ENCODE measurements at places on chromosomes 7 and 10.

GRCh38 chr10:22344249-22344648 lies 1.0 kb upstream of the SPAG6 start:
- no peak for DNase-seq

DNA sequence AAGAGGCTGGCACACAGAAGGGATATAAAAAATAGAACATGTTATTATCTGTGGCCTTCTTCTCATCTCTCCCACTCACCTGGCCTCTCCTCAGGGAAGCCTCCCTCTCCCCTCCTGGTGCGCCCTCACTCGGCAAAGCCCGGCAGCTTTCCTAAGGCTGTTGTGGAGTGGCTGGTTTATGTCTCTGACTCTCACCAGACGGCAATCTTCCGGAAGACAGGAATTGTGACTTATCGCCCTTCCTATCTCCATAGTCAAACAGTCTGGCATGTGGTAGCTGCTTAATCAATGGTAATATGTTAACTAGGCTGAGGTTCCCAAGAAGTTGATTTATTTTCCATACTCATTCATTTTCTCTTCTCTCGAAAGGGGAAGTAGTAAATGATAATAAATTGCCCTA lies 78.7 kb downstream of the ATXN7L1 start:
- no peak for DNase-seq

DNA sequence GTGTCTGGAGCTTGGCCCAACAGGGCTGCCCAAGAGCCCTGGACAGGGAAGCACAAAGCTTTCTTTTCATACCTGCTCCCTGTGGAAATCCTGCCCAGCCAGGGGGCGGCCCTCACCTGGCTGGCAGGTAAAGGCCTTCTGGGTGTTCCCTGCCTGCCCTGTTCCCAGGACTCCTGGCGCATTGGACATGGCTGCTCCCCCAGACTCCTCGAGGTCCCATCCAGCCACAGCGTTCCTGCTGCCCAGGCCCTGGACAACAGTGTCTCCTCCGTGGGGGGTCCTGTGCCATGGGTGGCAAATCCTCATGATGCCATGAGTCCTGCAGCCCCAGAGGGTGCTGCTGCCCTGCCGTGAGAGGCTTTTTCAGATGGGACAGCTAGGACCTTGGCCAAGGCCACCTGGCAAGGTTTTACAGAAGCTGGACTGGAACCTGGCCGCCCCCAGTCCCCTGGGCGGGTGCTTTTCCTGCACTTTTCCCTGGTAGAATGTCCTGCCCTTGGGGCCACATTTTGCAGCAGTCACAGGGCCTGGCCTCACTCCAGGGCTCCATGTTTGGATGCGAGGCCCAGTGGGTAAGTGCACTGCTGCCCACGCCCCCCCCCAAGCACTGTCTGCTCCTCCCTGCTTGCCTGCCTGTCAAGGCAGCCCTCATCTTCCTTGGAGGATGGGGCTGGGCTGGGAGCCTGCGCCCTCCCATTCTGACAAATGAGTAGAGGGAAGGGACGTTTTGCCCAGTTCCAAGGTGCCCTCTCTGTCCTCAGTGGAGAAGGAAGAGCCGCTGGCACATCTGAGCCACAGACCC lies 60.7 kb downstream of the LHPP start:
- DNase-seq: peak; percentile 75

DNA sequence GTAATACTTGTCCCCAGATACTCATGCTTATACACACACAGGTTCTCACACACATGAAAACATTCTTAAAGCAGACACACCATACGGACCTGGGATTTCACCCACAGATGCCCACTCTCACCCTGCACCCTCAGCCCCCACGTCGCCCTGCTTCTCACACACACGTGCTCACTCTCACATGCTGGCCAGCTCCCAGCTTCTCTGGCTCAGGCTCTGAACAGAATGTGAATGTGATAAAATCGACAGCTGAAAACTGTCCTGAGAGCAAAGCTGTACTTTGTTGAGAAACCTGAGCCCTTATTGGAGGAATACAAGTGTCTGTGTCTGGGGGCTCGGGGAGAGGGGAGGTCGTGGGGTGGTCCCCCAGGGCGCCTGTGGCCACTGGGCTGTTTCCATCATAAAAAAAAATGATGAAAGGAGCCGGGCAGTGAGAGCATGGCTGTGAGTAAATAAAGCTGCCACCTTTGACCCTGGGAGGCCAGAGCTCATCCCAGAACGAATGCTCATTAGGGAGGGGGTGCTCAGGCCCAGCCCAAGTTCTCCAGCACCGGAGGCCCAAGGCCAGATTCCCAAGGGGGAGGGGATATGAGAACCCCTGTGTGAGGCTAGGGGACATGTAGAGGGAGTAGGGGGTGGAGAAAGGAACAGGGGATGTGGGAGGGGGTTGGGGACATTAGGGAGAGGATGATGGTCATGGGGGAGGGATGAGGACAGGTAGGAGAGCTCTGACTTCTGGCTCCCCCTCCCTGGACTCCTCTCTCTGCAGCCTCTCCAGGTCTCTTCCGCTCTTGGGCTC lies 18.1 kb upstream of the TLX1 start:
- DNase-seq: no peak
